Common myeloid progenitor, CD34-positive (primary cell): ENCODE measurements at places on chromosomes 13 and 19.

- DNase-seq: no peak
Measured at GRCh38 chr19:11549386-11549953, 9.6 kb downstream of the ELOF1 start.

- peak; percentile 36 for DNase-seq
Measured at GRCh38 chr13:23377579-23377978, 55.9 kb downstream of the SACS start.

DNA sequence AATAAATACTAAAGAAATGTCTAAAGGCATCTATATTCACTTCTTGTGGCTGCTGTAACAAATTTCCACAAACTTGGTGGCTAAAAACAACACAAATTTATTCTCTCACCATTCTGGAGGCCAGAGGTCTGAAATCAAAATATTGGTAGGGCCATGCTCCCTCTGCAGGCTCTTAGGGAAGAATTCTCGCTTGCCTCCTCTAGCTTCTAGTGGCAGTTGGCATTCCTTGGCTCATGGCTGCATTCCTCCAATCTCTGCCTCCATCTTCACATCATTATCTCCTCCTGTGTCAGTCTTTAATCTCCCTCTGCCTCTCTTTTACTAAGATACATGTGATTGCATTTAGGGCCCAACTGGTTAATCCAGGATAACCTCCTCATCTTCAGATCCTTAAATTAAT, 54.1 kb upstream of the RFXAP start:
- DNase-seq: no peak

DNA sequence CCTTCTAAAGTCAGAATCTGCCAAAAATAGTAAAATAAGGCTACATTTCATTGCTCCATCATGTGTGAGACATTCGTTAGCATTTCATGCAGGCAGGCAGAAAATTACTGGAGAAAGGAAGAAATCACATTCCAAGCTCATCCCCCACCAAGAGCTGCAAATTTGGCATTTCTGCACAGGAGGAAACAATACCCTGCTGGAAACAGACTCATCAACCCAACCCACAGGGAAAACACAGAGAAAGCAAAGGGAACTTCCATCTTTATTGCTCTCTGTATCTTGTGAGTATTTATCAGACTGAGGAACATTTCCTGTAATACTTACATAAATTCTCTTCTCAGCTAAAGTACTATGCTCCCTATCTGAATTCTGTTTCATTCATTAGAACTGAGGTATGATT, 95.7 kb downstream of the KCTD12 start:
- DNase-seq: no peak

GRCh38 chr13:44697058-44697457, 120.9 kb upstream of the TSC22D1 start:
- peak; percentile 26 for DNase-seq

GRCh38 chr19:37725181-37725580, 5.6 kb upstream of the ZNF607 start:
- DNase-seq: no peak

DNA sequence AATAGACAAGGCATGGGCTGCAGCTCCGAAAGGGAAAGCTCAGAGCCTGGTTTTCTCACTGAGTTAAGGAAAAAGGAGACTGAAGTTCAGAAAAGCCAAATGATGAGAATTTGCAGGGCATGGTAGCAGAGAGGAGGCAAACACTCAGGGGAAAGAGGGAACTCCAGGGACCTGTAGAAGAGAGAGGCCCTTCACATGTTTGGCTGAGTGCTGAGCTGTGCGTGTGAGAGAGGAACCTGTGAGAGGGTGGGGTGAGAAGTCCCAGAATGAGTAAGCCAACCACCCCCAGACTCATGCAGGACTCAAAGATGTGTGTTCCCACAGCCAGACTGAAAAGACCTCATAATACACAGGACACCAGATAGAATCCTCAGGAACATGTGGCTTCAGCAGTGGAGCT, 2.8 kb upstream of the CRYL1 start:
- DNase-seq: no peak

DNA sequence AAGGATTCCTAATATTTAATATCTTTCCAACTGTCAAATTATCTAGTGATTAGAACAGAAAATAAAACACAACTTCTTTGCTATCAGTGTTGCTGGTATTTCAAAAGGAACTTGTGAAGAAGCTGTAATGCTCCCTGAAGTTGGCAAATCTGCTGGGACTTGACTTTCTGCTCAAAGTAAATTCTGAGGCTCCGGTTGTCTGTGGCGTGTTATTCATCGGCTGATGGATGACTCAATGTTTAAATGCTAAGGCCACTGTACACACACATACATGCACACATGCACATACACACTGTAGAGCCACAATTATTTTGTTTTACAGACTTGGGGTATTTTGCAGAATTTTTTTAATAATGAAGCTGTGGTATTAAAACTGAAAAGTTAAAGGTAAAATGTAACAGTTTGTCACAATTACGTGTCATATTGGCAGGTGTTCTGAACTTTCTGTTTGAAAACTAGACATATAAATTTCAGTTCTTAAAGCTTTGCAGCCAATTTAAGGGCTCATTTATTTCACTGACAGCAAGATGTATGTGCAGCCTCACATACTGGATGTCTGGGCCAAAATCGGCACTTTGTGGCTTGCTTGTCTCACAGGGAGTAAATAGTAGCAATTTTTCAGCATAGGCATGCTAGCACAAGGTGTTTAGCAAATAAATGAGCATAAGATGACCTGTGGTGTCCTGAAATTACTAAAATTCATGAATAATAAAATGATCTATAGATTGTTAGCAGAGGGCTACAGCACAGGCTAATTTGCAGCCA, 1691.7 kb upstream of the PCDH20 start:
- DNase-seq: no peak

DNA sequence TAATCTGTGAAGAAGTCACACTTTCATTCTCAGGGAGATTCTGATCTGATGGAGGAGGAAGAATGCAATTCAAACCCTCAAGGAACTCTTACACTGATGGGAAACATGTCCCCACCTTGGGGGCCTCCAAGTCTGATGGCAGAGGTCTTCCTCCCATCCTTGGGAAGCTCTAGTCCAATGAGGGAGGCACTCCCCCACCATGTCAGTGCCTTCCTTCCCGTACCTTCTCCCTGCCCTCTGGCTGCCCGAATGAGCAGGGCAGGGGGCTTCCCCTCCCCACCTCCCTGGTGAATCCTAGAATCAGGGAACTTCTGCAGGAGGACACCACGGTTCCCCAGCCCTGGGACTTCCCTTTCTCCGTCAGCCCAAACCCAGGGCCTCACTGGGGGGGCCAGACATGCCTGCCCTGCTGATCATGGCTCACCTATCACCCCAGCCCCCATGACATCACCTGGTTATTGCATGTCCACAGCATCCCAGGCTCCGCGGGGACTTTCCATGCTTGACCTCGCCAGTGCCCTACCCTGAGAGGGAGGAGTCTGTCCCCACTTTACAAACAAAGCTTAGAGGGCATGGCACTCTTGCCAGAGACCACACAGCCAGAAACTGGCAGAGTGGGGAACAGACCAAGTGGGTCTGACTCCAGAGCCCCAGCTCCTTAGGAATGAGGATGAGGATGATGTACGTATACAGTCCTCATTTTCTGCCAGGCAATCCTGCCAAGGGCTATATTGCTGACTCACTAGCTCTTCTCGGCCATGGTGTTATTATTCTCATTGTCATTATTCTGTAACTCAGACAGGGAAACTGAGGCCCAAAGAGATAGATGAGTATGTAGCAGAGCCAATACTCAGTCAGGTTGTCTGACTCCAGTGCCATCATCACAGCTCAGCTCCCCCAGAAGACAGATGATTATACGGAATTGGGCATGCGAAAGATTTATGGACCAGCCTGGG, 9.6 kb upstream of the BCL3 start:
- no peak for DNase-seq

DNA sequence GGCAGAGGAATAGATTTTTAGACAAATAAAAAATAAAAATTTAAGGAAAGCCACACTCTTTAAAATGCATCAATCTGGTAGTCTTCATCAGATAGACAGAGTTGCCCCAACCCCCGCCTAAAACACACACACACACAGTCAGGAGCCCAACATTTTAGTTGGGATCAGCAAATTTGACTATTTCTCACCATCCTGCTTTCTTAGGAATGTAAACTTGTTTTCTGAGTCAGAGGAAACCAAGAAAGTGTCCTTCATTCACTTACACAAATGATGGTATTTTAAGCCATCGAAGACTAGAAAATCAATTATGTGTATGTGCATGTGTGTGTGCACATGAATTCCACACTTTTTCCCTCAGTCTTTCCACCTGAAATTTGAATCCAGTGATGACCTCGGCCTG, 1657.5 kb downstream of the SLITRK1 start:
- DNase-seq: no peak

DNA sequence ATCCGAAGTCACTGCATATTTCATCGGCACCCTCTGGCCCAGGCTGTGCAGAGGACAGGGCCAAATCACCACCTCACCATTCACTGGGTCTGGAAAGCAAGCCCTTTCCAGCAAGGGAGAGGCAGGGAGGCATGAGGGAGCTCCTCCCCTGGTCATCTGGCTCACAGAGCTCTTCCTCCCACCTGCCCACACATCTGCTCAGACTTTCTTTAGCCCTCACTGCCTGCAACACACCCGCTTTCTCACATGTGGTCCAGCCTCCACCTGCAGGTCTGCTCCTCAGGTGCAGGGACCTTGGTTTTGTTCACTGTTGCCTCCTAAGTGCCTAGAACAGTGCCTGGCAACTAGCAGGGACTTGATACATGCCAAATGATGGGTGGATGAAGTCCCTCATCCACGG, 21.0 kb upstream of the SLC35E1 start:
- no peak for DNase-seq

GRCh38 chr13:106474912-106475311, 60.5 kb downstream of the EFNB2 start:
- no peak for DNase-seq

- DNase-seq: peak; percentile 1
Measured at GRCh38 chr13:45162194-45162593, 38.7 kb downstream of the KCTD4 start.

- DNase-seq: no peak
Measured at GRCh38 chr19:47323872-47324271, 8.1 kb upstream of the C5AR2 start.

DNA sequence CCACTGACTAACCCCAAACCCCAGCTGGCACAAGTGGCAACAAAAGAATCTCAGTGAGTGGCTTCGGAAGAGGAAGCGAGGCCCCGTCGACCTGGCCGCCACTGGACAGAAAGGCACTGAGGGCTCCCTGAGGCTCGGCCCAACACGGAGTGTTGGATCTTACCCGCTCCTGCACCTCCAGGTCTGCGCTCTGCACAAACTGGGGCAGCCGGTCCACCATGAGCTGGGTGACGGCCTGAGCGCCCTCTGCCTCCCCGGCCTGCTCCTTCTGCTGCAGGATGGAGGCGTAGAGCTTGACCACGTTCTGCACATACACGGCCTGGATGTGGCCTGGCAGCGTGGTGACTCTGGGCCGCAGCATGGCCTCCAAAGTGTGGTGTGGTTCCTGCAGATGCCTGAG, 21.7 kb downstream of the IZUMO4 start:
- no peak for DNase-seq

- no peak for DNase-seq
Measured at GRCh38 chr13:60226507-60226906, 62.8 kb upstream of the DIAPH3 start.

DNA sequence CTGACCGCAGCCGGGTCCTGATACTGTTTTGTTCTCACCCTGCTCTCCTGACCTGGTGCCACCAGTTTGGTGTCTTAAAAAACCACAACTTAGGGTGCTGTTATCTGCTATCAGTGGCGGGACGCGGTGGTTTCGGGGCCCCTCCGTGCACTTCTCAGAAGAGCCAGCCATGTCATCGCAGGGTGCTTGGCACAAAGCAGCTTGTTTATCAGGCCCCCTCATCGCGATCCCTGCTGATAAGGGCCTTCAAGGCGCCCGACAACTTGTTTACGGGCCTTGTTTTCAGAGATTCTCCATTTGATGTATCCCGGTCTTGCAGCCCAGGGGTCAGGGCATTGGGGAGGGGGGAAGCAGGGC, 58.1 kb upstream of the KLF2 start:
- DNase-seq: no peak

- DNase-seq: peak; percentile 50
Measured at GRCh38 chr19:40279120-40279551, 6.0 kb downstream of the AKT2 start.

DNA sequence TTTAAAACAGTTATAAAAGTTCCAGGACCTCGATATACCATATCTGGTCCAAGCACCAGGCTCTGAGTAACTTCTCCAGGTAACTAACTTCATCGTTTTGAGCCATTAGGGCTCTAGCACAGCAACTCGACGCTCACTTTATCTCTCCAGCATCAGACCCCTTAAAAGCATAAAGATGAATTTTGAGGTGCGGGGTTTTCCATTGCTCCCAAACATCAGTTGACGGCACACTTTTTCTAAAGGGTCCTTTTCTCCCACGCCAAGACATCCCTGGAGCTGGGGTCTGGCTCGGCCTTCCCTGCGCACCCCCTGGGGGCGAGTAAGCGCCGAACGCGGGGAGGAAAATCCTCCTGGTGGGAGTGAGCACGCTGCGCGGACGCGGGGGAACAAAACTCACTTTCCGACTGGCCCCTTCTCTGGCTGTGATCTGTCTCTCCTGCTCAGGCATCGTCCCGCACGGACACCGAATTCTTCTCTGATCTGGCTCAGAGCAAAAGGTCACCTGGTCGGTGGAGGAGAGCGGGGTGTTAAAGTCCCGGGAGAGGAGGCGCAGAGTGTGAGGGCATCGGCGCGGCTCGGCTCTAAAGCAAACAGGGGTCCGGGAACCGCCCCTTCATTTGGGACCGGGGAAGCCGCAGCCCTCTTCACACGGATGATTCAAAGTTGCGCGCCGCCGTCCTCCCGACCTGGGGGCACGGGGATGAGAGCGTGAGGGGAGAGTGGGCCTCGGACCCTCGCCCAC, at the start of gene ATP7B:
TSS of gene ATP7B (minus strand) at position 561 of the 742 bp plus-strand sequence. CDS start at position 448, 113 bp downstream.
- DNase-seq: peak; percentile 57

GRCh38 chr19:17751103-17751911, at the start of gene FCHO1:
Gene FCHO1 (plus strand): TSS chr19:17751477. CDS start chr19:17755165, 3,688 bp downstream.
- DNase-seq: peak; percentile 94

- no peak for DNase-seq
Measured at GRCh38 chr13:80740071-80740470, 399.1 kb upstream of the SPRY2 start.

DNA sequence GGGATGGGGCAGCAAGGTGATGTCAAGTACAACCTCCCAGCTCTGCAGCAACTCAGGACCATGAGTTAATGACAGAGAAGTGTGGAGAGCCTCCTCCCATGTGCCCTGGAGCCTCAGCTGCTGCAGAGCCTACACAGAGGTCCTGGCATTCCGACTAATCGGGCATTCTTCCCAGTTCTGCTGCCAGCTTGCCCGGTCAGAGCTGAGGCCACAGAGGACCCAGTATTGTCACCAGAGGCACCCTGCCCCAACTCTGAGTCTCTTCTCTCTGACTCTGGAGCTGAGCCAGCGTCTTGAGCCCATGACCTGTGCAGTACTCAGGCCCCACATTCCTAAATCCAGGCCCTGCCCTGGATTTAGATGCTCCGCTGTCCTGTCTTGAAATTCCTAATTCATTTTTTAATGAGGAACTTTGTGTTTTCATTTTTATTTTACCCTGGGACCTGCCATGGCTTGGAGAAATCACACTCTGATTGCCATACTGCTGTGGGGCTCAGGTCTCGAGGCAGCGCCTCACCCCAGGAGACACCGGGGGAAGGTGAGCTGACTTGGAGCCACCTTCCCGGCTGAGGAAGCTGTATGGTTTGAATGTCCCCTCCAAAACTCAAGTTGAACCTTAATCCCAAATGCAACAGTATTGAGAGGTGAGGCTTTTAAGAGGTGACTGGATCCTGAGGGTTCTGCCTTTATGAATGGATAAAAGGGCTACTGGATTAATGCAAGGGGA, 144.9 kb upstream of the ZNF507 start:
- no peak for DNase-seq
